ENCODE measurements at places on chromosomes 2 and 18.

DNA sequence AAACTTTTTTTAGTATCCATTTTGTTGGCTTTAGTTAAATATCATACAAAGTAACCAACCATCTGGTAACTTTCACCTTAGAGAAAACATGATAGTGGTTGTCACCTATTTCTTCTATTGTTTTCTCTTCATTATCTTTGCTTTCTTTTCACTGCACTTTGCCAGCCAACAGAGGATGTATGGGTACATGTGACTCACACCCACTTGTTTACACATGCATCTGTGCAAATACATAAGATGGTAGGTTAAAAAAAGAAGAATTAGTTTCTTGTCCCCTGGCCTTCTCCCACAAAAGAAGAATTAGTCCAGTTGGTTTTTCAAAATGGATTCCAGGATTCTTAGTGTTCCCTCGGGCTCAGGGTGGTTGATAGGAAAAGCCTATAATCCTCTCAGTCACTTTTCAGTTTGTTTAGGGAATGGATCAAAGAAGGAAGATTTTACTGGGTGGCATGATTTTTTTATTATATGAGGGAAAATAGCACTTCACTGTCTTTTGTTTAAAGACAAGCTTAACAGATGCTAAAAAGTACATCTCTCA is 46.6 kb downstream of the CDK15 start:
- DNase-seq: peak; percentile 49

DNA sequence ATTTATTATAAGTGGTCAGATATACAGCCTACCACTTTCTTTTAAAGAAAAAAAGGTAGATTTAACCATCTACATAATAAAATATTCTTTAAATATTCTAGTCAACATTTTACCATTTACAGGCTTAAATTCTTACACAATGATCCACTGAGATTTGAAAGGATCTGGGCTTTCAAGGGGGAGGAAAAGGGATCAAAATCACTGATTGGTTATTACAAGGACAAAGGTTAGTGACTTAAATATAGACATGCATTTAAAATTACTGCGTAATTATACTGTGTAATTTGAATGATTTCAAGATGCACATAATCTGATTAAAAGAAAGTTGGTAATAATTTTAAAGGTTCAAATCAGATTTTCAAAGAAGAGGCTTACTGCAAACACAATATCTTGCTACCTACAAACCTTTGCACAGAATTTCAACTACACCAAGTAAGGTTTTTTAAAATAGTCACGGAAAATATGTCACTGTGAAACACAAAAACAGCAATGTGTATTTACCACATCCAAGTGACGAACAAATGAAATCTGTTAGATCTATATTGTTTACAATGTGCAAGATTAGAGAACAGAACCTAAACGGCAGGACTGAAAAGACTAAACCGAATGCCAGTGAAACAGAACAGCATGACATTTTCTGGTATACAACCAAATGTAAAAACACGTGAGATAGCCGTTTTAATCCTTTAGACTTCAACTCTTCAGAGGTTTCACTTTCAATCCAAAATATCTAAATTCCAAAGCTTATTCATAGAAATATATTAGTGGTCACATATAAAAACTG is 40.8 kb downstream of the RTN4 start:
- DNase-seq: no peak

- DNase-seq: no peak
These were observed 634 bp upstream of the MSGN1 start for GRCh38 chr2:17815468-17816184.

GRCh38 chr2:23926750-23927571 is at the start of gene ATAD2B:
Gene ATAD2B (minus strand): TSS chr2:23927123. CDS start chr2:23926770, 353 bp downstream.
- peak; percentile 93 for DNase-seq

DNA sequence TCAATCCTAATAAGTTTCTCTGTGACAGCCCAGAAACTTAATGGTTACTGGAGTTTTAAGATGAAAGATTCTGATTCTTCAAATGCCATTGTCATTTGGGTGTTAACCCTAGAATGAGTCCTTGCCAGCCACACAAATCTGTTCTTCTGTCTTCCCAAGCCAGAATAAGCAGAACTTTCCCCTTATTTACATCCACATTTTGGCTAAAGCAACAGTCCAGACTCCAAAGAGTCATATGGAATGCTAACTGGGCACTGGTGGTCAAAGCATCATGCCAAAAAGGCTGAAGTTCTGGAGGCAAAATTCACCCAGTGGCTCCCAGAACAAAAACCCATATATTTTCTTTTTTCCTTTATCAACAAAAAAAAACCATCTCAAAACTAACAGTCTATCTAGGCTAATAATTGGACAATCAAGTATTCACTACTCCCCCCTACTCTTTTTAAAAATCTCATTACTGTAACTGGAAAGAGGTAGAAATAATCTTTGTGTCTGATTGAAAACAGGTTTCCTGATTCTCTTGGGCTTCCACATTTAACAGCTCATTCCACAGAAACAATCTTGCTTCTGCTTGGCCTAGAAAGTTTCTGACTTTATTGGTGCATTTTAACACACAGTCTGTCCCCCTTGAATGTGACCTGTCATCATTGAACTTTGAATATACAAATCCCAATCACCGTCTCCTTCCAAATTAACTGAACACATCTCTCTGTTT is 89.6 kb upstream of the SETBP1 start:
- no peak for DNase-seq

GRCh38 chr2:112942654-112943002 is 31.7 kb downstream of the IL37 start:
- DNase-seq: peak; percentile 22

DNA sequence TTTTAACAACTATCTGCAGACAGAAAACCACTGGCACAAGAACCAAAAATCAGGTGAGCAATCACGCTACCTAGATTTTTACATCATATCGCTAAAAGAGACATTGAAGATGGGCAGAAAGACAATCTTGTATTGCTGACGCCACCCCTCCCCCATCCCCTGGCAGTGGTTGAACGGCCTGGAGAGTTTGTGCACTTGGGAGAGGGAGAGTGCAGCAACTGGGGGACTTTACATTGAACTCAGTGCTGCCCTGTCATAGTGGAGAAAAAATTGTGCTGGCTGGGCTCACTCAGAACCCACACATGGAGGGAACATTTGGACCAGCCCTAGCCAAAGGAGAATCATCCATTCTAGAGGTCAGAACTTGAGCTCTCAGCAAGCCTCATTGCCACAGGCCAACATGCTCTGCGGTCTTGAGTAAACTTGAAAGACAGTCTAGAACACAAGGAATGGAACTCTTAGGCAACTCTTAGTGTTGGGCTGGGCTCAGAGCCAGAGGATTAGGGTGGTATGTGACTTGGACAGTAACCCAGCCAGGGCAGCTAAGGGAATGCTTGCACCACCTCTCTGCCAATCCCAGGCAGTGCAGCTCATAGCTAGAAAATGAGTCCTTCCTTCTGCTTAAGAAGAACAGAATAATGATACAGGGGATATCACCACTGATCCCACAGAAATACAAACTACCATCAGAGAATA is 220.0 kb upstream of the CYP26B1 start:
- no peak for DNase-seq

GRCh38 chr2:127220102-127220767 is at the start of gene CYP27C1:
Gene CYP27C1 (minus strand): TSS chr2:127220299. CDS start chr2:127220270, 29 bp downstream.
- peak; percentile 37 for DNase-seq

DNA sequence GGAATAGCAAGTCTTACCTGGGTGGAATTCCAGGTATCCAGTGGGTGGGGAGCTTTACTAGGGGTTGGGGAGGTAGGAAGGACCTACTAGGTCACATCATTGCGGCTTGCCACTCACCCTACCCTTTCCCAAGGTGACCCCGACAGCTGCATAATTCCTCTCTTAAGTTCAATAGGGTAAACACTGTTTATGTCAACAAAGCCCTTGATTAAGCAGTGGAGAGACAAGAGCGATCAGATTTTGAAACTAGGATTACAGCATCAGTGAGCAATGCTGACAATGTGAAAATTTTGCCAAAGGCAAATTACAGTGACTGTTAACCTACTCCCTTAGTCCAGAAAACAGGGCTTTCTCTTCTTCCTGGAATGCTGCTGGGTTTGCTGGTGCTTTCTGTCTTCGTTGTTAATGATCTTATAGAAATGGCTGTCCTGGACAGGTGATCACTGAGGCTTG is 14.5 kb downstream of the SLC19A3 start:
- DNase-seq: no peak

GRCh38 chr2:171318463-171318934 is 115.3 kb downstream of the METTL8 start:
- no peak for DNase-seq

GRCh38 chr2:145049475-145049874 is 529.6 kb upstream of the ZEB2 start:
- no peak for DNase-seq

DNA sequence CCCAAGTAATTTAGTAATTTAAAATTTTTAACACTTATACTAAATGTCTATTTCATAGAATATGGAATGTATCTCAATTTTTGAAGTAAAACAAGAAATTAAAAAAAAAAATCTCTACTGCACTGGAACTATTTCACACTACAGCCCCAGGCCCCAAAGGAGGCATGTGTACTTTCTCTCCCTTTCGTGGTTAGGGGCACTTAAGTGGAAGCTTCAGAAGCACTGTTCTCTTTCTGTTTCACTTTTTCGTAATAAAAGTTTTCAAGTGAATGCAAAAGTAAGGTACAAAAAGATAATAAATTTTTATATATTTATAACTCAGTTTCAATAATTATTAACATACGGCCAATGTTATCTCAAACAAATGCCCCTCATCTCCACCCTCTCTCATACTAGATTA is 123.8 kb upstream of the STON1 start:
- DNase-seq: no peak

- DNase-seq: no peak
These were observed 43.1 kb upstream of the CHN1 start for GRCh38 chr2:175048275-175048674.

DNA sequence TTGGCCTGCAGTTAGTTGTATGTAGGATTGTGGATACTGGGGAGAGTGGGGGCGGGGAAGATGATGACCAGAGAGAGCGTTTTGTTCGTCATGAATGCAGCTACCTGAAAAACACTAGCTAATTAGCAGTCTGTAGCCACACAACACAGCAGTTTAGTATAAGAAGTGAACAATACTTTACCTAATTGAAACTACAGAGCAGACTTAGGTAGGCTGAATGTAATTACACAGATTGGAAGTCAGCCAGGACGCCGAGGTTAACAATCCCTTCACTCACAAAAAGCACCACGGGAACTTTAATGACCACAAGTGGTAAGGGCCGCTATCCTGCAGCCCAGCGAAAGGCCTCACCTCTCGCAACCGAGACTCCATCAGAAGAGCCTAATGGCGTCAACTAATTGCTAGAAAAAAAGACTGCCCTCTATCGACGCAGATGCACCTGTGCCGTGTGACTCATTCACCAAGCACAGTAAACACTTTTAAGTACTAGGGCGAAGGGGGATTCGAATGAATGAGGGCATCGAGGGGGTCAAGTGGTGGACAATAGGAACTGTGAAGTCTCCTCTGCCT is 591.0 kb downstream of the ARHGAP15 start:
- DNase-seq: peak; percentile 72
